ENCODE measurements at places on chromosomes 3 and 15.

- no peak for DNase-seq
Measured at GRCh38 chr3:10160346-10160745, 4.4 kb upstream of the IRAK2 start.

GRCh38 chr3:124881976-124882697 lies 5.0 kb downstream of the ITGB5 start:
- DNase-seq, result no peak

DNA sequence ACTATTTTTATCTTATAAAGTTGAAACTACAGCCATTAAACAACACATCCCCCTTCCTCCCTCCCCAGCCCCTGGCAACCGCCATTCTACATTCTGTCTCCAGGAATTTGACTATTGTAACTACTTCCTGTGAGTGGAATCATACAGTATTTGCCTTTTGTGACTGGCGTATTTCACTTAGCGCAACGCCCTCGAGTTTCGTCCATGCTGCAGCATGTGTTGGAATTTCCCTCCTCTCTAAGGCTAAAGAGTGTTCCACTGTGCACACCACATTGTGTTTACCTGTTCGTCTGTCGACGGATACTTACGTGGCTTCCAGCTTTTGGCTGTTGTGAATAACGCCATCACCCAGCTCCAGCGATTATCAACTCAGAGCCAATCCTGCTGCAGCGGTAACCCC lies 52.0 kb upstream of the DLG1 start:
- no peak for DNase-seq

DNA sequence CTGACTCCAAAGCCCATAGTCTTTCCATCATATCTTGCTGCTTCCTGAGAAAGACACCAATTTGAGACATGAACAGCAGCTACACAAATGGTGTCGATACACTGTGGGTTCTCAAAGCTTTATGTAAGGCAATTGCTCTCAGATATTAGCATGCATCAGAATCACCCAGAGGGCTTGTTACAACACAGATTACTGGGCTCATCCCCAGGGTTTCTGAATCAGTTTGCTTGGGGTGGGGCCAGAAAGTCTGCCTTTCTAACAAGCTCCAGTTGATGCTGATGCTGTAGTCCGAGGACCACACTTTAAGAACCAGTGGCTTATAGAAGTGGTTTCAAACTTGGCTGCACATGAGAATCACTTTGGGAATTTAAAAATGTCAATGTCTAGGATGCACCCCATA lies 86.5 kb downstream of the SEMA6D start:
- DNase-seq, result no peak

GRCh38 chr15:65416845-65417416 lies 5.8 kb downstream of the IGDCC4 start:
- no peak for DNase-seq

Measured in stimulated activated CD8-positive, alpha-beta memory T cell treated with anti-CD3 and anti-CD28 coated beads, Interleukin-7, amount 100 ng/mL, for 4 hours (primary cell).